T-helper 17 cell (primary cell): ENCODE measurements at places on chromosomes 7 and 10.

DNA sequence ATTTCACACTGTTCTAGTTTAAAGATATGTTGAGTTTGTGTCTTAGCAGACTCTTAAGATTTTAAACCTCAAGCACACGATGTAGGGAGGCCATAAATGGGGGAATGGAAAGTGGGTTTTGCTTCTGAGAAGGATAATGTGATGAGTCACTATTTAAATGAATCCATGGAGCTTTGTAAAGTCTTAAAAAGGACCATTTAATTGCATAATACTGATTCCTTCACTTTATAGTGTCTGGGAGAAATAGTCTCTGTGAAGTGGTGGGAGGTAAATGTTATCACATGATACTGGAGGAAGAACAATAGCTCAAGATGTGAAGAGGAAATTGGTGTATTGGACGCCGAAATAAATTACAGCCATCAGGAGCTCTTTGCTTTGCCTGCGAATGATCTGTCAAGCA is 84.0 kb upstream of the MYO3A start:
- DNase-seq: no peak

GRCh38 chr10:127123626-127124025 is 72.8 kb downstream of the INSYN2A start:
- DNase-seq: no peak

DNA sequence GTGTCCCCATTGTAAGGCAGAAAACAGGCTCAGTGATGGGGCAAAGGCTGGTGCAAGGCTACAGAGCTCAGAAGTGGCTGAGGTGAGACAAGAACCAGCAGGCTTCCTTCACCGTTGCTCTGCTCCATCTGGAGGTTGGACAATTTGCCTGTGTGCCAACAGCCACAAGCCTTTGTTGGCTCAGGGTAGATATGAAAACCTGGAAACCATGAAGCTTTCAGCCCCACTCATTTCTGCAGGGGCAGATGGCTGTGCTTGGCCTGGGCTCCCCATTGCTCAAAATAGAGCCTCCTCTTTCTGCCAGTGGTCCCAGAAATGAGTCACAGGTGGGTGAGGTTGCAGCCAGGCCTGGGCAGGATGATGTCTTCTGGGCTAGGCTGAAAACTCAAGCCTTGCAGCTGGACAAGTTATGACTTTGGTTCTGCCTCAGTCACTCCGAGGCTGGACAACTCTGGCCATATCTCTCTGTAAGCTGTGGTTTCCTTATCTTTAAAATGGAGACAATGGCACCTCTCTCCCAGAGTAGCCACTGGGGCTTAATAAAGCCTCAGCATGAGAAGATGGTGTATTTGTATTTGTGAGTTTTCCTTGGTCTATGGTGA is 12.2 kb upstream of the ZNF273 start:
- DNase-seq: no peak

DNA sequence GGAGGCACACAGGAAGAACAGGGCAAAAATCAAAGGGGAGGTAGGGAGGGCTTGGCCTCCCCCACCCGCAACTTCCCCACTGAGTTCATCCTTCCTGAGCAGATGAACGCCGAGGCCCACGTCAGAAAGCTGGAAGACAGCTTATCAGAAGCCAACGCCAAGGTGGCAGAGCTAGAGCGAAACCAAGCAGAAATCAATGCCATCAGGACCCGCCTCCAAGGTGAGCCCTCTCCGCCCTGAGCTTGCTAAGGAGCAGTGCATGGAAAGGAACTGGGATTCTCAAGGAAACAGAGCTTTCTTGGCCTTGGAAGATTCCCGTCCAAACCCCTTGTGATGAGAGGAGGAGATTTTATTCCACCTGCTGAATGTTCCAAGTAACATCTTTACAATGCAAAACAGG is 16.5 kb downstream of the MYH16 start:
- DNase-seq: no peak

DNA sequence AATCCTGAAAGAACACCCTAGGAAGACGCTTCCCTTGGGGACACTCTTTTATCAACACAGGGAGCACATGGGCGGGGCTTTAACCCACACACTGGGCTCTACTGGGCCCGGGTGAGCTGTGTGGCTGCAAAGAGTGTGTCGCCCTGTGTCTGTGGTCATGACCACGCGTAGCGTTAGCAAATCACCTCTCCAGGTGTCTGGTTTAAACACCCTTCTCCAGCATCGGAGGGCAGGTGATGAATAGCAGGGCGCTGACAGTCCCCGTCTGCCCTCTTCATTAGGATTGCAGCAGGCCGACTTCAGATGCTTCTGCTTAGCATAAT is 127.7 kb downstream of the ADARB2 start:
- no peak for DNase-seq

DNA sequence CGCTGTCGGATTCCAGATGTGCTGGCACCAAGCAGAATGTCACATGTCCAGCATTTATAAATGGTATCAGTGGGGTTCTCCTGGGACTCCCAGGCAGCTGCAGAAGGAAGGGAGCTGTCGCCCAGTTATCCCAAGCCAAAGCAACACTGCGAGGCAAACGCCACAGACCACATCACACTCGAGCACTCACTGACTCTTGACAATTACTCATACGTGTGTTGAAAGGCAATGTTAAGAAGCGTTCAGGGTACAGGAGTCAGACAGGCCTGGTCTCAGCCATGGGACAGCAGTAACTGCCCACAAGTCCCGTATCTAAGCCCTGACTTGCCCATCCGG is 113.4 kb downstream of the DIP2C start:
- no peak for DNase-seq

DNA sequence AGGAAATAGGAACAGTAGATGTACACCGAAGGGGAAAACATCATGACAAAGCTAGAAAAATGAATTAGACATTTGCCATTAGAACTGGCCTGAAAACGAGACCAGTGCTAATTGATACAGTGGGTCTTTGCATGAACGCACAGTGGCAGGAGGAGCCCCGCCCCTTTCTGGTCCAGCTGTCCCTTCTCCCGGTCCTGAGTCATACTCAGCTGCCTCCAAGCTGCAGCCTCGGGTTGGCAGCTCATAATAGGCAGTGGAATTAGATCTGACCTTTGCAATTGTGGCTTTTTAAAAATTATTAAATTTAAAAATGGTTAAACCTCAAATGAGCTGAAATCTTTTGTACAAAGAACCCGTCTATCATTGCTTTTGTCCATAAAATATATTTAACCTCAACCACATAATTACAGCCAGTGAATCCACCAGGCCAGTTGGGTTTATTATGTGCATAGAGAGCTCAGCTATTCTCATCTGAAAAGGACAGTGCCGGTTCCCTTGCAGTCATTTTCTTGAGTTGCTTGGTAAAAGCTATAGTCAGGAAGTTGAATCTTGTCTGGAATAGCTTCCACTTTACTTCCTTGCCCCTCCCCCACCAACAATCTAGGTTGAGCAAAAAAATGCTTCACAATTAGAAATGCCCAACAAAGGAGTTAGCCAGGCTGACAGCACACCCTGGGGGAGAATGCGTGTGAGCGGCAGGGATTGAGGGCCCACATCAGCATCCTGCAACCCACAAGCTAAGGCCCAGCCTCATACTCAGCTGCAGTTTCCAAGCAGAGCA is 147.1 kb downstream of the BUB3 start:
- DNase-seq: no peak

DNA sequence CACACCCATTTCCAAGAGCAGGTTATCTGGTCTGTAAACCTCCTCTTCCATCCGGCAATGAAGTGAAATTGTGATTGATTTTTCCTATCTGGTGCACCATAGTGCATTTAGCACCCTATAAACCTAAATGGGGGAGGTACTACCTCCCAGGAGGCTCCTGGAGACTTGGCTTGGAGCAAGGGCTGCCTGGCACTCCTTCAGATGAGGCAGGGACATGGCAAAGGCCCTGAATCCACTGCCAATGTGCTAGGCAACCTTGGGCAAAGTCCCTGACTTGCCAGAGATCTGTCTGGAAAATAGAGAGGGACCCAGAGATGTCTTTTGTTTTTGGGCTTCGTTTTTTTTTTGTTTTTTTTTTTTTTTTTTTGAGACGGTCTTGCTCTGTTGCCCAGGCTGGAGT is 6.7 kb upstream of the GRID1 start:
- no peak for DNase-seq

- no peak for DNase-seq
Measured at GRCh38 chr7:106806556-106806955, 58.5 kb upstream of the PIK3CG start.

DNA sequence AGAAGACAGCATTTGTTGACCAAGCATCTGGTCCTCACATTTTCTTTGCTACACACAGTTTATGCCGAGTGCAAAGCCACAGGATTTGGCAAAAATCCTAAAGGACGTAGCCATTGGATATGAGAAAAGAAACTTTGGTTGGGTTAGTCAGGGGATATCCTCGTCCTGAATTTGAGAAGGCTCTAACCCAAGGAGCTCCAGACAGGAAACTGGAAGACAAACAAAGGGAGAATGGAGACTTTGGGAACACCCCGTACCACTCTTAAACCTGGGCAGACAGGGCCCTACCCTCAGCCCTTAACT is 146.6 kb upstream of the FRMD4A start:
- DNase-seq: no peak

- DNase-seq: no peak
Measured at GRCh38 chr10:49202266-49202665, 14.1 kb upstream of the TMEM273 start.

GRCh38 chr10:83083831-83084230 is 1055.5 kb upstream of the GHITM start:
- no peak for DNase-seq

DNA sequence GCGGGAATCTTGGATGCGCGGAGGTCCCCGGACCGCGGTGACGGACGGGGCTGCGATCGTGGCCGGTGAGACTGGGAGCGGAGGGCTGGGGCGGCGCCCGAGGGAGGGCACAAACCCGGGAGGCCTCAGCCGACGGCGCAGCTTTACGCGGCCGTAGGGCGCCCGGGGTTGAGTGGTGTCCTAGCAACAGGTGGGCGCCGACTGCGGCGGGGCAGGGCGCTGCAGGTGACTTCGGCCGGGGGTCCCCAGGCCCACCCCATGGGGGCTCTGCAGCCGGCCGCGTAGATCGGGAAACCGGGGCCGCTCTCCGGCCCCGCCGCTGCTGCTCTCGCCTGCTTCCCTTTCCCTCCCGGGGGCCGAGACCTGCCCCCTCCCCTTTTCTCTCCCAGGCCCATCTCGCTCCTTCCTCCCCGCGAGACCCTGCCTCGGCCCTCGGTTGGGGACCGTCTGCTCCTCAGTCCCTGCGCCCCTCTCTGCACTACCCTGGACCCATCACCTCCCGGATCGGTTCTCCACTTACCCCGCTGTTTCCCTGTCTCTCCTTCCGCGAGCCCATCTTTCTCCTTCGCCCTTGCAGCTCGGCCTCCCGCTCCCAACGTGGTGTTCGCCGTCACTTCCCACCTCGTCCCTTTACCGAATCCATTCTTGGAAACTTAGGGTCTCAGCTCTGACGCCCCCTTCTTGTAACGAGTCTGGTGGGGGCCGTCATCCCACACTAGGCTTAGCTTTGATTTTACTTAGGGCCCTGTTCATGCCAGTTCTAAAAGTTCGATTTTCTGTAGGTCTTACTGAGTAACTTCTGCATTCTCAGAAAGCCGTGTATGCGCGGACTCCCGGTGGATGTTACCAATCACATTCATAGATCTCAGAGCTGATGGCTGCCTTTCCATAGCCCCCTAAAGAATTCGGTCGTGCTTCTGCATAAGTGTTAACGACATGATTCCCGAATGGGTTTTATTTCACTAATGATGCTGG is 18.5 kb upstream of the ACBD5 start:
- no peak for DNase-seq

GRCh38 chr7:46003896-46004875 is 83.1 kb upstream of the IGFBP3 start:
- DNase-seq: no peak

- DNase-seq: no peak
Measured at GRCh38 chr7:154881026-154881425, 121.9 kb downstream of the PAXIP1 start.

DNA sequence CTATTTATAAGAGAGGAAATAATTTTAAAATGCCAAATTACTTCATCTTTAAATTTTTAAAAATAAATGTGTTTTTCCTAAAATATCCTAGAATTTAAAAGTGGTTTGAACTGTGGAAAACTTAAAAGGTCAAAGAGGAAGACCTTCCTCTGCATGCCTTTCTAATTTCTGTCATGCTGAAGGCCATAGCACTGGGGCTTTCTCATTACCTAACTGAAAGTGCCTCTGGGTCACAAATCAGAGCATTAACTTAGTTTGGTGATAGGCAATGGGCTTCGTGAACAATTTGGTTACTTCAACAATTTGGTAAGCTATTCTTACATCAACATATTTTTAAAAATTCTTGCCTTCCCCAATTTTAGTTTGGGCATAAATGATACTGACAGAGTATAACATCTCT is 100.2 kb upstream of the SAMD8 start:
- no peak for DNase-seq

DNA sequence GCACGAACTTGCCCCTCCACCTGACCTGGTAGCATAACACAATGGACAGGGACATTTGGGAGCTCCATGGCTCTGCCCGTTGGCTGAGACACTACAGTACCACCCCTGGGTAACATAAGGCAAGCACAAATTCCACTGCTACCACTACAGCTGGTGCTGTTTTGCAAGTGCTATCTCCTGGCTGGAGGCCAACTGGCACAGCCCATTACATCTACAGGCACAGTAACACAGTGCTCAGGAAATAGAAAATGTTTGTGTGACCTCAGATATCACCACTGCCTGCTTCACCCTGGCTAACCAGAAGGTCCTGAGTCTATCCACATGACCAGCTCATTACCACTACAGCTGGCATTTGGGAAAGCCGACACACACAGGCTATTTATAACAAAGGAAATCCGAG is 631.1 kb upstream of the MBL2 start:
- no peak for DNase-seq

DNA sequence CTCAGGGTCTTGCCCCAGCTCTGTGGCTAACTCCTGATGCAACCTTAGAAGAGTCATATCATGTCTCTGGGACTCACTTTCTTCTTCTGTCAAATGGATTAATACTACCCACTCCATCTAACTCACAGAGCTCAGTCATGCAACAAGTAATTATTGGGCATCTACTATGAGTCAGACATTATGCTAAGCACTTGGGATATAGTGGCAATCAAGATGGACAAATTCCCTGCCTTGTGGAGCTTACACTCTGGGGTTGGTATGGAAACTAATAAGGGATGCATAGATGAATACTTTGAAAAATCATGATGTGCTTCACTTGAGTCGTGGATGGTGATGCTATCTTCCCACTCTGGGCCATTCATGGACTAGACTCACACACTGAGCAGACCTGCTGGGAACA is 88.9 kb downstream of the KCNMA1 start:
- DNase-seq: no peak

- DNase-seq: no peak
Measured at GRCh38 chr7:82740246-82740848, 296.8 kb upstream of the CACNA2D1 start.
